Calu3 (cell line): ENCODE measurements at places on chromosomes 16 and 17. TPM values are rescaled to one million over a fixed set of nuclear protein-coding genes. Genes with fewer than 3 reads are reported as not detected.

DNA sequence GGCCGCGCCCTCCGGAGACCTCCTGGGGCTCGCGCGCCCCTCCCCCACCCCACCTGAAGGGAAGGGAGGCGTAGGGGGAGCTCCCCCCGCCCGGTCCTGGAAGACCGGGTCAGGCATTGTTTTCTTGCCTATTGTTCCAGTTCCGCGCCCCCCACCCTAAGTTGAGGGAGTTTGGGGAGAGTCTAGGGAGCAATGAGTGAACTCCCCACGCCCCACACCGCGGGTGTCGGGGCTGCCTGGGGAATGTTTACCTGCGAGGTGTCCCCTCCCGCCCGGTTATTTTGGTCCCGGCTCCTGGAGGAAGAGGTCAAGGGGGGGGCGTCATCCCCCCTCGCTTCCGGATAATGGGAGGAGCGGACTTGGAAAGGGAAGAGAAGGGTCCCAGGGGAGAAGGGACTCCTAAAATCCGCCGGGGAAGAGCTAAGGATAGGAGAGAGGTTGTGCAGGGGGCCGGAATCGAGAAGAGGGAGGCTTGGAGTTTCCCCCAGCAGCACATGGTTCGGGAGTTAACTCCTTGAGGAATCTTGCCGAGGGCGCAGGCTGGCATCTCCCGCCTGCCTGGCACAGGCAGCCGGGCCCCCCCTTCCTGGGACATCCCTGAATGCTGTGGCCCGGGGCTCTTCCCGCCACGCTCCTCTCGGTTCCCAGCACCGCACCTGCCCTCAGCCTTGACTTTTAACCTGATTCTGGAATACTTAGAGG, 881 bp downstream of the MLLT6 start:
- H3K27me3 ChIP-seq = no peaks in the 10 kb centered on the region
- H3K4me1 ChIP-seq = peaks cover 40% of the 10 kb centered on the region
- peak overlapping the region; percentile 85 for H3K4me3 ChIP-seq
- peaks cover 93% of the 10 kb centered on the region for H3K36me3 ChIP-seq

- no peaks in the 10 kb centered on the region for H3K27me3 ChIP-seq
- peaks cover 30% of the 10 kb centered on the region for H3K4me1 ChIP-seq
- no peak for DNase-seq
- peak overlapping the region; percentile 39 for H3K4me3 ChIP-seq
- H3K27ac ChIP-seq = no peak overlapping the region
Observed at GRCh38 chr16:86762095-86762494, 183.7 kb downstream of the FOXL1 start.

GRCh38 chr17:36697903-36698530, 96.6 kb downstream of the MRM1 start:
- H3K4me1 ChIP-seq = no peaks in the 10 kb centered on the region
- no peak overlapping the region for H3K27ac ChIP-seq
- H3K27me3 ChIP-seq = peaks cover 95% of the 10 kb centered on the region
- no peak overlapping the region for H3K4me3 ChIP-seq
- no peak for DNase-seq

- H3K4me1 ChIP-seq = peaks cover 38% of the 10 kb centered on the region
- no peak for DNase-seq
- H3K27ac ChIP-seq = no peak overlapping the region
- no peaks in the 10 kb centered on the region for H3K27me3 ChIP-seq
Observed at GRCh38 chr17:72494566-72494965, 373.7 kb downstream of the SOX9 start.

- H3K36me3 ChIP-seq = no peaks in the 10 kb centered on the region
- H3K4me3 ChIP-seq = no peak overlapping the region
- no peak for DNase-seq
- no peaks in the 10 kb centered on the region for H3K27me3 ChIP-seq
- no peak overlapping the region for H3K27ac ChIP-seq
- peaks cover 37% of the 10 kb centered on the region for H3K4me1 ChIP-seq
Observed at GRCh38 chr17:71444078-71444477, 676.7 kb upstream of the SOX9 start.

DNA sequence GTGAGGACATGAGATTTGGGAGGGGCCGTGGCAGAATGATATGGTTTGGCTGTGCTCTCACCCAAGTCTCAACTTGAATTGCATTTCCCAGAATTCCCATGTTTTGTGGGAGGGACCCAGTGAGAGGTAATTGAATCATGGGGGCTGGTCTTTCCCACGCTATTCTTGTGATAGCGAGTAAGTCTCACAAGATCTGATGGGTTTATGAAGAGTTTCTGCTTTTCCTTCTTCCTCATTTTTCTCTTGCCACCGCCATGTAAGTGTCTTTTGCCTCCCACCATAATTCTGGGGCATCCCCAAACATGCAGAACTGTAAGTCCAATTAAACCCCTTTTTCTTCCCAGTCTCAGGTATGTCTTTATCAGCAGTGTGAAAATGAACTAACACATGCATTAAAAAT, 40.6 kb downstream of the CCT6B start:
- no peak for DNase-seq
- H3K4me3 ChIP-seq = no peak overlapping the region
- H3K27me3 ChIP-seq = peaks cover 25% of the 10 kb centered on the region
- no peaks in the 10 kb centered on the region for H3K36me3 ChIP-seq

GRCh38 chr17:67270416-67270815, 25.4 kb upstream of the HELZ start:
- H3K4me3 ChIP-seq = no peak overlapping the region
- no peaks in the 10 kb centered on the region for H3K4me1 ChIP-seq
- H3K27me3 ChIP-seq = no peaks in the 10 kb centered on the region
- no peaks in the 10 kb centered on the region for H3K36me3 ChIP-seq

- H3K27me3 ChIP-seq = no peaks in the 10 kb centered on the region
- peaks cover 53% of the 10 kb centered on the region for H3K4me1 ChIP-seq
- peak overlapping the region; percentile 62 for H3K27ac ChIP-seq
Observed at GRCh38 chr16:68793401-68793857, 49.9 kb upstream of the TANGO6 start.

- no peak for DNase-seq
- peaks cover 40% of the 10 kb centered on the region for H3K4me1 ChIP-seq
- no peak overlapping the region for H3K4me3 ChIP-seq
- peaks cover 34% of the 10 kb centered on the region for H3K27me3 ChIP-seq
- H3K36me3 ChIP-seq = peaks cover 11% of the 10 kb centered on the region
- no peak overlapping the region for H3K27ac ChIP-seq
Observed at GRCh38 chr16:83992624-83993023, 24.6 kb downstream of the NECAB2 start.

- H3K36me3 ChIP-seq = peaks cover 6% of the 10 kb centered on the region
- no peak for DNase-seq
- H3K4me1 ChIP-seq = peaks cover 25% of the 10 kb centered on the region
- H3K27me3 ChIP-seq = no peaks in the 10 kb centered on the region
- no peak overlapping the region for H3K4me3 ChIP-seq
- peak overlapping the region; percentile 14 for H3K27ac ChIP-seq
Observed at GRCh38 chr17:40373324-40373723, 8.8 kb upstream of the GJD3 start.

GRCh38 chr16:86286991-86287663, 223.2 kb upstream of the FOXF1 start:
- no peaks in the 10 kb centered on the region for H3K4me1 ChIP-seq
- DNase-seq = no peak
- no peak overlapping the region for H3K27ac ChIP-seq

- no peaks in the 10 kb centered on the region for H3K4me1 ChIP-seq
- no peak overlapping the region for H3K4me3 ChIP-seq
- H3K27ac ChIP-seq = no peak overlapping the region
Observed at GRCh38 chr17:7513850-7514419, 29.8 kb downstream of the POLR2A start.

- peaks cover 12% of the 10 kb centered on the region for H3K4me1 ChIP-seq
- H3K4me3 ChIP-seq = no peak overlapping the region
- no peaks in the 10 kb centered on the region for H3K27me3 ChIP-seq
- no peaks in the 10 kb centered on the region for H3K36me3 ChIP-seq
- no peak for DNase-seq
- no peak overlapping the region for H3K27ac ChIP-seq
Observed at GRCh38 chr17:64225410-64225809, 37.6 kb downstream of the TEX2 start.

DNA sequence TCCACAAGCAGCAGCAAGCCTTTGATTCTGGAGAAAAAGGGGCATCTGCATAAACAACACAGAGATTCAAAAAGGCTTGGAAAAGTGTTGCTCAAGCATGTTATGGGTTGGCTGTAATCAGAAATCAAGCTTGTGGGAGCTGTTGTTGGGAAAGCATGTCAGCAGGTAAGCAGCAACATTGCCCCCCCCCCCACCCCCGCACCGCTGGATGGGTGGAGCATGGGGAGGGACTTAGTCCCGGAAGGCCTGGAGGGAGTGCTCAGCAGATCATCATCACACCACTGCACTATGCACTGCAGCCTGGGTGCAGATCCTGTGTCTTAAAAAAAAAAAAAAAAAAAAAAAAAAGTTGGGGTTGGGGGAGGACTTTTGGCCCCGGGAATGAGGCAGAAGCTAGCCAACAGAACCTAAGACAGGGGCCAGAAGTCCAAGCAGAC, 16.8 kb upstream of the AKAP1 start:
- H3K4me1 ChIP-seq = no peaks in the 10 kb centered on the region
- H3K4me3 ChIP-seq = no peak overlapping the region
- no peaks in the 10 kb centered on the region for H3K36me3 ChIP-seq

GRCh38 chr16:89093602-89094251, at the start of gene ACSF3:
Gene ACSF3, plus strand, starts transcription at chr16:89093852. Its CDS starts 6,830 bp downstream, at chr16:89100682.
- H3K27me3 ChIP-seq = peaks cover 41% of the 10 kb centered on the region
- peaks cover 27% of the 10 kb centered on the region for H3K36me3 ChIP-seq
- peak; percentile 77 for DNase-seq

DNA sequence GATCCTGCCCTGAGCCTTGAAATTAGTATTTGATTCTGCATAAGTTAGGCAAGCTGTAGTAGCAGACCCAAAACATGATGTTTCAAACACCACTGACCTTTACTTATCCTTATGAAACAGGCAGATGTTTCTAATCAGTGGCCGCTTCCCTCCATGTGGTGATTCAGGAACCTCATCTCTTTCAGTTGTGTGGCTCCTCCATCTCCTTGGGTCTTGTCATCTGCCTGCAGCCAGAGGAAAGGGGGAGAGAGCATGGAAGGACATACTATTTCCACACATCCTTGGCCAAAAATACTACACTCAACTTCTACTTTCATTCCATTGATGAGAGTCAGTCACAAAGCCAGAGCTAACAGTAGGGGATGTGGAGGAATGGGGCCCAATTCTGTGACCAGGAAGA, 41.6 kb upstream of the IRX6 start:
- no peaks in the 10 kb centered on the region for H3K4me1 ChIP-seq
- H3K27me3 ChIP-seq = peaks cover 9% of the 10 kb centered on the region
- no peak for DNase-seq

GRCh38 chr16:83862661-83863060, 36.3 kb upstream of the MLYCD start:
- H3K36me3 ChIP-seq = no peaks in the 10 kb centered on the region
- H3K27me3 ChIP-seq = peaks cover 58% of the 10 kb centered on the region
- H3K27ac ChIP-seq = no peak overlapping the region
- H3K4me1 ChIP-seq = no peaks in the 10 kb centered on the region
- no peak overlapping the region for H3K4me3 ChIP-seq

GRCh38 chr17:15290605-15291004, 25.5 kb upstream of the PMP22 start:
- H3K27ac ChIP-seq = no peak overlapping the region
- no peak for DNase-seq
- H3K4me3 ChIP-seq = no peak overlapping the region

DNA sequence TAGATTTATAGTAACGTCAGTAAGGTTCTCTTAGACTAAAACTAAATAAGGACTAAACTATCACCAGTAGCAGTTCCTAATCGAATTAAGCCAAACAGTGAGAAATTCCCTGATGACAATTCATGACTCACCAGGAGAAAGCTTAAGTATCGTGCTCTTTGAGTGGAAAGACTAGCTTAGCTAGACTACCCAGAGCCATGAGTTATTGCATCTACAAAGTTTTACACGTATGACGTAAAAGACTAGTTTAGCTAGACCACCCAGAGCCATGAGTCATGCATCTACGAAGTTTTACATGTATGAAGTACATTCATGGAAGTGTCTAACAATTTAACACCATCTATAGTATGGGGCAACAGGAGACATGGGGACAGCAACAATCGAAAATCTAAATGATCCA, 36.6 kb downstream of the UBE2G1 start:
- H3K27me3 ChIP-seq = no peaks in the 10 kb centered on the region
- peak; percentile 8 for DNase-seq
- no peak overlapping the region for H3K4me3 ChIP-seq
- H3K27ac ChIP-seq = peak overlapping the region; percentile 67
- no peaks in the 10 kb centered on the region for H3K36me3 ChIP-seq

DNA sequence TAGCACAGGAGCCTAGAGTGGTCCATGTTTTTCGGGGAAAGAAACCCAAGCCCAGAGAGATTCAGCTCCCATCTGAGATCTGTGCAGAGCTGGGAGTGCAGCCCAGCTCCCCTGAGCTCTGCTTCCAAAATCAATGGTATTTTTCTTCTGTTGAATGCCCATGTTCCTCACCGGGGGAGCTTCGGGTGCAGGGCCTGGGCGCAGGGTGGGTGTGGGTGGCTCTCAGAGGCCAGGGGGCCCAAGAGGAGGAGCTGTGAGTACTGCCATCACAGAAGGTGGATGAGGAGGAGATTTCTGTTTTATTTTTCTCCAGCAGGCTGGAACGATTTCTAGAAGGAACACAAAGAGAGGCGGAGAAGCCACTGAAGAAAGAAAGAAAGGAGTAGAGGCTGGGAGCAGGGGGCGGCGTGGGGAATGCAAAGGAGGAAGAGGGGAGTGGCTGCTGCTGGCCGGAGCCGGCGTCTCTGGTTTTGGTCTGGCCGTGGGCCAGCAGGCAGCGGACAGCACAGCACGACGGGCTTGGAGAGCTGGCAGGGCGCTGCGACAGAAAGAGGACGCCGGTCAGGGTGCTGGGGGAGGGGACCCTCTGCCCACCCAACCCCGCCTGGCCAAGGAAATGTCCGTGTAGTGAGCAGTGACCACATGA, 76.2 kb upstream of the KSR1 start:
- peak overlapping the region; percentile 2 for H3K27ac ChIP-seq
- peak; percentile 77 for DNase-seq
- H3K4me3 ChIP-seq = peak overlapping the region; percentile 65
- H3K4me1 ChIP-seq = peaks cover 27% of the 10 kb centered on the region

GRCh38 chr17:50865060-50865867, 890 bp downstream of the TOB1 start:
- H3K36me3 ChIP-seq = peaks cover 81% of the 10 kb centered on the region
- H3K4me1 ChIP-seq = peaks cover 31% of the 10 kb centered on the region
- H3K27me3 ChIP-seq = no peaks in the 10 kb centered on the region
- peak overlapping the region; percentile 78 for H3K4me3 ChIP-seq
- DNase-seq = peak; percentile 78

Gene GDPD3
- 7.8 and 9.4 TPM in 2 replicates for total RNA-seq

Gene CACNG1
- total RNA-seq = not detected in 2 replicates

Gene BRIP1
- total RNA-seq = 10.3 and 12.3 TPM in 2 replicates

Gene TAT
- total RNA-seq = 0.10 TPM in 1 of 2 replicates, not detected in the other

Gene SLC16A6
- 0.12 and 0.19 TPM in 2 replicates for total RNA-seq

Gene GGA3
- 63.1 and 64.4 TPM in 2 replicates for total RNA-seq

Gene LDHD
- 4.1 and 6.5 TPM in 2 replicates for total RNA-seq

Gene CCL7
- total RNA-seq = not detected in 2 replicates

Gene SARM1
- 7.1 and 8.1 TPM in 2 replicates for total RNA-seq

Gene TEKT1
- not detected in 2 replicates for total RNA-seq
